Neuronal stem cell (in vitro differentiated cells): ENCODE measurements at places on chromosomes 3 and 15.

- DNase-seq = no peak
Observed at GRCh38 chr3:112348943-112349342, 16.0 kb downstream of the CD200 start.

DNA sequence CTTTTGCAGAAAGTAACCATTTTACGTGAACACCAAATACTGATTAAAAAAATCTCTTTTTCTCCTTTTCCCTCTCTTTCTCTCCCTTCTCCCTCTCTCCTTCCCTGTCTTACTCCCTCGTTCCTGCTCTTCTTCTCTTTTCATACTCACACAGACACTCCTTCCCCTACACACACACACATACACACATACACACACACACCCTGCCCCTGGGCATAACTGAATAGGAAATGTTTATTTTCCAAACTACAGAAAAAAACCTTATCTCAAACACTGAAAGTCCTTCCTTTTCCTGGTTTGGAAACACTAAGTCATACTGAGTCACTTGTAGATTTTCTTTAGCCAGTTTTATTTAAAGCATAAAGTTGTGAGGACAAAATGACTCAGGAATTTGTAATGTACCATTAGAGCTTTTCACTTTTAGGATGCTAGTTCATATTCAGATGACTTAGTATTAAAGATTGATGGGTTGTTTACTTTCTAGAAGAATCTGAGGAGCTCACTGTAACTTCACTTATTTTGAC is 62.4 kb downstream of the MBNL1 start:
- DNase-seq = no peak

GRCh38 chr3:24302396-24302795 is 192.3 kb downstream of the THRB start:
- DNase-seq = no peak

DNA sequence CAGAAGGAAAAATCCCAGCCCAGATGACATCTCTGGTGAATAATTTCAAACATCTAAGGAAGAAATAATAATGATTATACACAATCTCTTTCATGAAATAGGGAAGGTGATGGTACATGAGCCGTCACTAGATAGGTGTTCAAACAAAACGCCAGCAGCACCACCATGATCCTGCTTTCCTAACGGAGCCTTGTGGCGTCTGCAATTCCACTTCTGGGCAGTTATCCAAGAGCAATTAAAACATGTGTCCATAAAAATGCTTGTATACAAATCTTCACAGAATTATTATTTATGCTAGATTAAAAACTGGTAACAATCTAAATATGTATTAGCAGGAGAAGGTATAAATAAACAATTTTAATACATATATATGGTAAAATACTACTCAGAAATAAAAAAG is 33.7 kb downstream of the RTP4 start:
- DNase-seq = no peak

- DNase-seq = no peak
Observed at GRCh38 chr15:69847625-69848024, 250.1 kb downstream of the TLE3 start.

- DNase-seq = no peak
Observed at GRCh38 chr15:70308011-70308734, 210.5 kb upstream of the TLE3 start.

GRCh38 chr15:63165166-63165859 is 8.0 kb upstream of the RPS27L start:
- DNase-seq = no peak

DNA sequence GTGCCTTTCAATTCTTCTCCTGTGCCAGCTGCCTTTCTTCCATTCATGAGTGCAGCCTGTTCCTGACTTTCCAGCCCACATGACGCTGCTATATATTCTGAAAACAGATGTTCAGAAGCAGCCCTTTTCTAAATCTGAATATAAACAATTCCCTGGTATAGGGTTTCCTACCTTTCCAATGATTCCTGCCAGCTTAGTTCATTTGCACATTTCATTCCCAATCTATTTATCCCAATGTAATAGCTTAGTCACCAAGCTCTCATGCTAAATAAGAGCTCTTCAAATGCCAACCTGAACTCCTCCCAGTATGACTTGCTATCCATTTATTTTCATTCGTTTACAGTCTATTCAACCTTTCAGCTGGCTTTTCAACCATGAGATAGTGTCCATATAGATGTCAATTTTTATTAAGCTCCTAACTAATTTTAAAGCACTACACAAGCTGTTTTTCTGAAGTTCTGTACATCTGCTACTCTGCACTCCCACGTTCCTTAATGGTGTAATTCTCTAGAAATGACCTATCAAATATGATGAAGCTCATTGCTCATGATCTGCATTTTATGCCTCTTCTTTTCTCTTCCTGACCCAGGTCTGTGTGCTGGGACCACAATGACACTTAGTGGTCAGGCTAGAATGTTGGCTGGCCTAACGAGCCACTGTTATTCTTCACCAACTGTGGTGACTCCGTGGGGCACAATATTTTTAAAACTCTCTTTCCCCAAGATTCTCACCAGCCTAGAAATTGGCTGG is 605.0 kb upstream of the TBL1XR1 start:
- no peak for DNase-seq

- no peak for DNase-seq
Observed at GRCh38 chr15:72229076-72229946, 1.7 kb downstream of the PKM start.

- no peak for DNase-seq
Observed at GRCh38 chr3:42670670-42671069, 14.7 kb upstream of the KLHL40 start.
